ENCODE measurements at places on chromosomes 6 and 20. TPM values are rescaled to one million over a fixed set of nuclear protein-coding genes. Genes with fewer than 3 reads are reported as not detected.

Gene DEFB132
- not detected for total RNA-seq

Gene SNAP25
- total RNA-seq = 0.15 TPM

Gene PAK5
- not detected for total RNA-seq

Gene CGA
- not detected for total RNA-seq

Gene IP6K3
- not detected for total RNA-seq

Gene UBE2C
- 137 TPM for total RNA-seq

Gene KIF25
- total RNA-seq = not detected

Gene CD83
- total RNA-seq = 45.6 TPM

Gene AGER
- 15.2 TPM for total RNA-seq

Gene BCAS1
- total RNA-seq = not detected

Gene CASS4
- 2.7 TPM for total RNA-seq

Gene NDRG3
- 18.3 TPM for total RNA-seq

Gene MOG
- total RNA-seq = not detected

Gene HNF4A
- not detected for total RNA-seq

Gene PNLDC1
- total RNA-seq = 0.57 TPM

Gene CAGE1
- total RNA-seq = 0.13 TPM

Gene ECT2L
- total RNA-seq = not detected

Gene GSTA2
- not detected for total RNA-seq

Gene PLCB1
- 9.8 TPM for total RNA-seq

Gene ARMH2
- not detected for total RNA-seq

Gene SMLR1
- not detected for total RNA-seq

Gene PACRG
- not detected for total RNA-seq

Gene C6orf118
- total RNA-seq = not detected

Gene NELFE
- total RNA-seq = 80.0 TPM

Gene RAET1L
- total RNA-seq = not detected

Gene TINAG
- total RNA-seq = not detected

Gene VSTM2L
- not detected for total RNA-seq

Gene GPX5
- not detected for total RNA-seq

Gene COL19A1
- total RNA-seq = 0.52 TPM

Gene PGC
- total RNA-seq = not detected

Gene OPRM1
- not detected for total RNA-seq

Gene PPP2R5D
- 50.3 TPM for total RNA-seq

Gene TMEM217
- 5.1 TPM for total RNA-seq

Gene PRICKLE4
- total RNA-seq = not detected

Gene BPIFA3
- not detected for total RNA-seq

Gene ULBP2
- total RNA-seq = 0.65 TPM

Gene ETV7
- total RNA-seq = 0.36 TPM

Gene CYP21A2
- 0.44 TPM for total RNA-seq

Gene IL17A
- total RNA-seq = 0.61 TPM

Gene PEDS1
- 20.9 TPM for total RNA-seq

Gene PLCB4
- total RNA-seq = not detected

Gene CST2
- total RNA-seq = not detected

Gene FBXO9
- total RNA-seq = 56.9 TPM

Gene PABPC1L
- total RNA-seq = 81.6 TPM
